Daoy (cell line): ENCODE measurements at places on chromosomes 13 and 19.

DNA sequence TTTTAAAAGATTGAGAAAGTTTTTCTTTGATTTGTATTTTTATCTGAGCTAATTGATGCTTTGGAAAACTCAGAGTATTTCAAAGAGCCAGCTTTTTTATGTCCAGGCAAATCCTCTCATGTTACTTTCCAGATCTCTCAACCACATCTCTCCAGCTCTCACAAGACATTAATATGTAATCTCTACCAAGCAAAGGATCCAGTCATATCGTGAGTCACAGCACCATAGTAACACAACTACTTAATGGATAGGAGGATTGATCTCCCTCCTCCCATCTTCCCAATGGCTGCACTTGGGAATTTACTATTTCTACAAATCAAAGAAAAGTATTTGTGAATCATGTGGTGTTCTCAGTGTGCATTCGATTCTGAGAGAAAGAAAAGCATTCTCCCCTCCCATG is 63.3 kb downstream of the POU4F1 start:
- peak; percentile 18 for DNase-seq

GRCh38 chr13:48356750-48357149 is 53.2 kb downstream of the RB1 start:
- DNase-seq = no peak

- no peak for DNase-seq
Observed at GRCh38 chr19:12788042-12788681, 3.1 kb upstream of the JUNB start.

- no peak for DNase-seq
Observed at GRCh38 chr19:4868286-4868834, 893 bp upstream of the PLIN3 start.

DNA sequence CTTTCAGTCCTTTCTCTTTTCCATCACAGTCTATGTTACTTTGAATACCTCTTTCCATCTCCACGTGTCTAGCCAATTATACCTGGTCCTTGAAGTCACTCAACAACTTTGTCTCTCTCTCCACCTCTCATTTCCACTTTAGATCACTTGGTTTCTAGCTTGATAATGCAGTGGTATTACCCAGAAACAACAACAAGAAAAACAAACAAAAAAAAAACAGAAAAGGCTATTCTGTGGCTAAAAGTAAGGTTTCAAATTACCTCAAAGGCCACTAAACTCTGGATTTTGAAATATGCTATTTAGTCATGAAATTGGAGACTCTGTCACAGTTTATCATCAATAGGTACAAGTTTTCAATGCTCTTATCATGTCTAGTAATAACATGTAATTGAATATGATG is 184.8 kb downstream of the PCDH9 start:
- no peak for DNase-seq
